Nephron progenitor cell (in vitro differentiated cells): ENCODE measurements at places on chromosomes 5 and 9.

- DNase-seq, result no peak
Observed at GRCh38 chr9:37927132-37927531, 23.2 kb upstream of the SLC25A51 start.

DNA sequence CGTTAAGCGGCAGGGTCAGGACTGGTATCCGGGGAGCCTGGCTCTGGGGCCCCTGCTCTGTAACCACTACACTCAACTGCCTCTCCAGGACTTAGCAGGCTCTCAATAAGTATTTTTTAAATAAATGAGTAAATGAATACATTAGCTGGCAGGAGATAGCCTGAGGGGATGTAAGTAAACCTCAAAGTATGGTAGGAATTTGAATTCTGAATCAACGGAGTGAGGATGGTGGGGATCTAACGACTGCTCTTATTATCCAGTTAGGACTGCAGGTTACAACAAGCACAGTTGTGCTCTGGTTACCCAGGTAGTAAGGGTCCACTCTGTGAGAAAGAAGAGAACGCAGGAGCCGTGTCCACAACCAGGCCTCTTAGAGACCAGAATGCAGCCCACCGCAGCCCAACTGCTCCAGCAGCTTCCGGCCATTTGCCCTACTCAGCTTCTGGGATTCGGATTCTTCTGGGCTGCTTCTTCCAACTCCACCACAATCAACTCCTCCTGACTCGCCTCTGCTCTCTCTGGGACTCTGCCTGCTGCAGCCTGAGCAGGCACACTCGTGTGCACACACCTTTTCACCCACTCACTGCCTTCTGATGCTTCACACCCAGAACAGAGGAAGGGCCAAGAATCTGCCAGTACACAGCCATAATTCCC, 52.6 kb downstream of the MED27 start:
- no peak for DNase-seq

- DNase-seq, result no peak
Observed at GRCh38 chr9:124122321-124122720, 110.8 kb downstream of the LHX2 start.

DNA sequence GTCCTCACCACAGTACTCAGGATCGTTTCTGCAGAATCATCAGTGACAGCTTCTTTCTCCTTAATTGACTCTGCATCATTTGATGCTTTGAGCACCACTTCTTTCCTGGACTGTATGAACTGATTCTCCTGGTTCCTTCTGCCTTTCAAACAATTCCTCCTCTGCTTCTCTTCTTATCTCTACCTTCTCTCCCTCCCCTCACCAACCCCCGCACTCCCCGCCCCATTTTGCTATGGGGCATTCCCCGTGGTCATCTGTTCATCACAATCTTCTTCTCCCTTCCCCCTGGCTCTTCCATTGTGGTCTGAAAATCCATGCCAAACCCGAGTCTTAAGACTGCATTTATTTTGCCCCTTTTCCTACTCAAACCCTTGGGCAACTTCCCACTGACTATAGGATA, 57.9 kb downstream of the FAM78A start:
- DNase-seq, result no peak

- no peak for DNase-seq
Observed at GRCh38 chr5:2017540-2018389, 135.0 kb upstream of the IRX4 start.

DNA sequence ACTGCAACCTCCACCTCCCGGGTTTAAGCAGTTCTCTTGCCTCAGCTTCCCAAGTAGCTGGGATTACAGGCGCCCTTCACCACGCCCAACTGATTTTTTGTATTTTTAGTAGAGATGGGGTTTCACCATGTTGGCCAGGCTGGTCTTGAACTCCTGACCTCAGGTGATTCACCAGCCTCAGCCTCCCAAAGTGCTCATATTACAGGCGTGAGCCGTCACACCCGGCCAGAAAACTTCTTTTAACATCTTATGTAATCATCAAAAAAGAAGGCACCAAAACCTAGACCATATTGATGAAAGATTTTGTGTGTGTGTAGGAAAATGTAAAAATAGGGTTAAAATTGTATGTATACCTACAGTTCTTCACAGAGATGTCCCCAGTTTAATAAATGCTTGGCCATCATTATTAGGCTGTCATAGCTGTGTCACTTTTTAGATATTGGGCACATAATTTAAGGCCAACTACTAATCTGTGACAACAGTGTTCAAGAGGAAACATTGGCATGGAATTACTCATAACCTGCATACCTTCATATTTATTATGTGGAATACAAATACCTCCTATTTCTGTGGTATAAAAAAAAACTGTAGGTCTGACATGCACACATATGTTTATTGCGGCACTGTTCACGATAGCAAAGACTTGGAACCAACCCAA, 44.4 kb downstream of the RAD50 start:
- no peak for DNase-seq

- no peak for DNase-seq
Observed at GRCh38 chr5:142830241-142831008, 60.2 kb downstream of the ARHGAP26 start.

DNA sequence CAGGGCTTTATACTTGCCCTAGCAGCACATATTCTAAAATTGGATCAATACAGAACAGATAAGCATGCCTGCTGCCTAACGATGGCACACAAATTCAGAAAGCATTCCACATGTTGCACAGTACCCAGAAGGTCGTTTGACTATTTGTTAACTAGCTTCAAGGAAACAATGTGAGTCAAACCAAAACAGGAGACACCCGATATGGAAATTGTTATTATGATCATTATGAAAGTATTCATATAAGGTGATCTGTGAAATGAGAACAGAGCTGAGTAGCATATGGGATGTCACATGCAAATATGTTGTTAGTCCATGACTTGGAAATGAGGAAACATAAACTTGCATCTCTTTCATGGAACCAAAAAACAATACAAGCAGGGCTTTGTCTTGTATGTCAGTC, 56.3 kb upstream of the BICD2 start:
- DNase-seq, result no peak

- no peak for DNase-seq
Observed at GRCh38 chr5:91266184-91266705, 116.9 kb downstream of the ARRDC3 start.

DNA sequence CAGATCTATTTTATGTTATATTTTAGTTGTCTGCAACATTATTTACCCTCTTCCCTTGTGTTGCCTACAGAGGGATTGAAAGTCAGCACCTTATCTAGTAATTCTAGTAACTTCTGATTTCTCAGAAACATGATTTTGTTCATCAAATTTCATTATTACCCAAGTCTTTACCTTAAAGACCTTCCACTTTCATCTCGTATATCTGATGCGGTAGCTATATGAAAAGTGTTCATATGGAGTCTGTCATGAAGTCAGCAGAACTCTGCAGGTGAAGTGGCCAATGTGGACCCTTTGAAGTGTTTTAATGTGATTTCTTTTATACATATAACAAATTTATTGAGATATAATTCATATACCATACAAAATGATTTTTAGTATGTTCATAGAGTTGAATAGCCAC, 40.0 kb downstream of the SLC44A1 start:
- DNase-seq, result no peak

- DNase-seq, result no peak
Observed at GRCh38 chr9:114924327-114924726, 6.1 kb downstream of the TNFSF8 start.

DNA sequence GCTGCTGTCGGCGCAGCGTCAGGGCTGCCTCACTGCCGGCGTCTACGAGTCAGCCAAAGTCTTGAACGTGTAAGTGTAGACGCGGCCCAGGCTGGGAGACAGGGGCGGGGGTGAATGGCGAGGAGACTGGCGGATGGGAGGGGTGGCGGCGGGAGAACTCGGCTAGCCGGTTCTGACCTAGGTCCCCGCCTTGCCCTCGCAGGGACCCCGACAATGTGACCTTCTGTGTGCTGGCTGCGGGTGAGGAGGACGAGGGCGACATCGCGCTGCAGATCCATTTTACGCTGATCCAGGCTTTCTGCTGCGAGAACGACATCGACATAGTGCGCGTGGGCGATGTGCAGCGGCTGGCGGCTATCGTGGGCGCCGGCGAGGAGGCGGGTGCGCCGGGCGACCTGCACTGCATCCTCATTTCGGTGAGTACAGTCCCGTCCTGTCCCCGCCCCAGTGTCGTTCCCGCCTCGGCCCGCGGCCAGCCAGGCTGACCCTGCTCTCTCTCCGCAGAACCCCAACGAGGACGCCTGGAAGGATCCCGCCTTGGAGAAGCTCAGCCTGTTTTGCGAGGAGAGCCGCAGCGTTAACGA, 745 bp downstream of the GADD45G start:
- DNase-seq, result peak; percentile 60

GRCh38 chr5:72584466-72584865, 77.3 kb upstream of the ZNF366 start:
- no peak for DNase-seq

GRCh38 chr9:80467632-80468031, 895.9 kb downstream of the TLE4 start:
- no peak for DNase-seq

DNA sequence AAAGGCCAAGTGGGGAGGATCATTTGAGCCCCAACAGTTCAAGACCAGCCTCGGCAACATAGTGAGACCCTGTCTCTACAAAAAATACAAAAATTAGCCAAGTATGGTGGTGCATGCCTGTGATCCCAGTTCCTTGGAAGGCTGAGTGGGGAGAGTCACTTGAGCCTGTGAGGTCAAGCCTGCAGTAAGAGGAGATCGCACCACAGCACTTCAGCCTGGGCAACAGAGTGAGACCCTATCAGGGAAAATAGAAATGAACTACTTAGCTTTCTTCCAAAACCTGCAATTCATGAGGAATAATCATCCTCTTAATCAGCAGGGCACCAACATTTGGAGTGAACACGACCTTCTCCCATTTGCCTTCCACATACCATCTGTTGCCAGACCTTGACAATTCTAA, 96.1 kb downstream of the OR2K2 start:
- no peak for DNase-seq

- DNase-seq, result no peak
Observed at GRCh38 chr9:35712762-35713400, 19.1 kb downstream of the TLN1 start.

DNA sequence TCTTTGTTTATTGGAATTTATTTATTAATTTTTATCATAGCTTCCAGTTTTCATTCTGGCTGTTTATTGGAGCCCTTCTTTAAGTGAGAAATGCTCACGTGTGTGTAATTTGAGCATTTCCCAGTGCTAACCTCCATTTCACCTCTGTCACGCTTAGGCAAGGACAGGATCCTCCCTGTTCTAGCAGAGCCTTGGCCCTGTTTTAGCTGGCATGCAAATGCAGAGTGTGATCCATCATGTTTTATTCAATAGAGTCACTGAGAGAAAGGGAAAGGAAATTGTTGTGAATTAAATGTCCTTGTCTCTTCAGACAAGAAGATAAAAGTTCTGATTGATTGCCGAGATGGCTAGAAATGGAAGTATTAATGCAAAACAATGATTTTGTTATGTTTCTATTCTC, 137.3 kb upstream of the ACO1 start:
- peak; percentile 4 for DNase-seq

- no peak for DNase-seq
Observed at GRCh38 chr5:109844695-109845094, 155.0 kb downstream of the MAN2A1 start.

DNA sequence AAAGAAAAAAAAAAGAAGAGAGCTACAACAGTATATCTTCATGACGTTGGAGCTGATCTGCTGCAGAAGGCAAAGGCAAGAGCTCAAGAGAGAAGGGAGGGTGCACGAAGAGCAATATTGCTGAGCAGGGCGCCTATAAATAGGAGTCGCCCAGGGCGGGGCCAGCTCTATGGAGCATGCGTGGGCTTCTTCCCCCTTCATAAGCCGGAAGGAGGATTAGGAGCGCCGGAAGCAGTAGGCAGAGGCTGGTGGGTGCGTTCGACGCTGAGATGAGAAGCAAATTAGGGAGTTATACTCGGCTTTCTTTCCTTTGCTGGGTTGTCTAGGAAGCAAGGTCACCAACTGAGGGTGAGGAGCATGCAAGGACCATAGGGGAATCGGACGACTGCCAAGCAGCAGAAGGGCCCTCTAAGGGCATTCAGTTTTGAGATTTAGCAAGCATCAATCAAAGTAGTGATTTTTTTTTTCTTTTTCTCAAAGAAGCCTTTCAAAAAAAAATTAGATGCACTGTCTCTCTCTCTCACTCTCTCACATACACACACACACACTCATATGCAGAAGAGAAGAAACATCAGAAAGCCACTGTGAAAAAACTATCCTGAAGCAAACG, 496.7 kb downstream of the ENC1 start:
- DNase-seq, result no peak

GRCh38 chr9:26516773-26517343, 375.7 kb downstream of the CAAP1 start:
- DNase-seq, result no peak

DNA sequence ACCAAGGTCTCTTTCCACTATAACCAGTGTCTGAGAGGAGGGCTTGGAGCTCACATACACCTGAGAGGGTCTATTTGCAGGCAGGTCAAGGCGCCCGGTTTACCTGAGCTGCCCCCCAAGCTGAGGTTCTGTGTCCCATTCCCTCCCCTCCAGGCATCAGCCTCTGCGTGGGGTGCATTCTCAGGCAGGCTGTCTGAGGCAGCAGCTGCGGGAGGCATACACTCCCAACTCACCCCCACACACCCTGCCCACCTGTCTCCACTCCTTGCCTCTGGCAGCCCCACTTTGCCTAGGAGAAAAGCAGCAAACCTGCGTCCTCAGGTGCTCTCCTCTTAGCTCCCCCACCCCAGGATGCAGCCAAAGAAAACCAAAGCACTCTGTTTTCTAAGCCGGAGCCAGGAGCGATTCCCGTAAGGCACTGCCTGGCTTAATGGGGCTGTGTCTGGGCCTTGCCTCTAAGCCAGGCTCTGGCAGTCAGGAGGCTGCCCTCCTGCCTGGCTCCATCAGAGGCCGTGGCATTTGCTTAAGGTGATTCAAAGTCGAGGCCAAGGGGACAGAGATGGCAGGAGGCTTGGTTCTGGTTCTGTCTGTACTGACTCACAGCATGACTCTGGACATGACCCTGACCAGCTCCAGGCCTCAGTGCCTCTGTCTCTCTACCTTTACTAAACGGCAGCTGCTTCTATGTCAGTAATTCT, 139.2 kb upstream of the TRIM32 start:
- DNase-seq, result no peak

DNA sequence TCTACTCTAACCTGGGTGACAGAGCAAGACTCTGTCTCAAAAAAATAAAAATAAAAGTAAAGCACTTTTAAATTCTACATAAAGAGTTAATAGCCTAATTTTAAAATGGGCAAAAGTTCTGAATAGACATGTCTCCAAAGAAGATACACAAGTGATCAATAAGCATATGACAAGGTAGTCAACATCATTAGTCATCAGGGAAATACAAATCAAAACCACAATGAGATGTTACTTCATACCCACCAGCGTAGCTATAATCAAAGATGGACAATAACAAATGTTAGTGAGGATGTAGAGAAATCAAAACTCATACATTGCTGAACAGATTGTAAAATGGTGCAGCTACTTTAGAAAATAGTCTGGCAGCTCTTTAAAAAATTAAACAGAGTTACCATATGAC, 64.1 kb downstream of the IQGAP2 start:
- DNase-seq, result no peak

- no peak for DNase-seq
Observed at GRCh38 chr5:42606464-42606869, 150.2 kb upstream of the CCDC152 start.

DNA sequence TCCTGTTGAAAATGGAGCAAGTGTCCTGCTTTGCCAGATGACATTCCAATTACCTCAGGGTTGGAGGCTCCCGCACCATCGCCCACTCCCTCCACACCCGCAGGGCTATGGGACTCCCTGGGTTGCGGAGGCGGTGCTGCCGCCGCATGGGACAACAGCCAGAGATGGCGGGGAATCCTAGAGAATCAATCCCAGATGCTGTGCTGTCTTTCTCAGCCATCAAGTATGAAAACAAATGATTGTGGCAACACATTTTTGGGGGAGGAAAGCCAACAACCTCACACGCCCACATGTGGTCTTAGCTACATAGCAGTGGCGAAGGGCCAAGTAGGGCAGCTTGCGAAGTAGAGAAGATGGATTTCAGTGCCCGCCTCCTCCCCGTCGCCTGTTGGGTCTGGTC, 46.7 kb downstream of the IL31RA start:
- no peak for DNase-seq
